ENCODE measurements at places on chromosomes 12 and 14.

GRCh38 chr14:77024171-77024691 lies 4.3 kb downstream of the IRF2BPL start:
- H3K27ac ChIP-seq = no peak overlapping the region
- peak; percentile 88 for DNase-seq
- H3K4me3 ChIP-seq = peak overlapping the region; percentile 28
- H3K4me1 ChIP-seq = peaks cover 50% of the 10 kb centered on the region
- peaks cover 33% of the 10 kb centered on the region for H3K27me3 ChIP-seq

GRCh38 chr14:73634011-73634833 lies 10.6 kb upstream of the DNAL1 start:
- peaks cover 36% of the 10 kb centered on the region for H3K27me3 ChIP-seq
- H3K27ac ChIP-seq = no peak overlapping the region
- DNase-seq = peak; percentile 82

DNA sequence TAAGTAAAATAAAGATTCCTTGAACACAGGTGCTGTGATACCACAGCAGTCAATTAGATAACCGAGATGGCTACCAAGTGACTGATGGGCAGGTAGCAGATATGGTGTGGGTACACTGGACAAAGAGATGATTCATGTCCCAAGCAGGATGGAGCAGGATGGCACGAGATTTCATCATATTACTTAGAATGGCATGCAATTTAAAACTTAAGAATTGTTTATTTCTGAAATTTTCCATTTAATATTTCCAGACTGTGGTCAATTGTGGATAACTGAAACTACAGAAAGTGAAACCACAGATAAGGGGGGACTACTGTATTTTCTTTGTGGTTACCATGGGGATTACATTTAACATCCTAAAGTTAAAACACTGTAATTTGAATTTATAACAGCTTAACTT lies 7.5 kb upstream of the ZFP36L1 start:
- H3K4me3 ChIP-seq = no peak overlapping the region
- no peak for DNase-seq
- no peak overlapping the region for H3K27ac ChIP-seq
- no peaks in the 10 kb centered on the region for H3K36me3 ChIP-seq

GRCh38 chr12:29992366-29992765 lies 208.6 kb upstream of the TMTC1 start:
- H3K4me1 ChIP-seq = no peaks in the 10 kb centered on the region

DNA sequence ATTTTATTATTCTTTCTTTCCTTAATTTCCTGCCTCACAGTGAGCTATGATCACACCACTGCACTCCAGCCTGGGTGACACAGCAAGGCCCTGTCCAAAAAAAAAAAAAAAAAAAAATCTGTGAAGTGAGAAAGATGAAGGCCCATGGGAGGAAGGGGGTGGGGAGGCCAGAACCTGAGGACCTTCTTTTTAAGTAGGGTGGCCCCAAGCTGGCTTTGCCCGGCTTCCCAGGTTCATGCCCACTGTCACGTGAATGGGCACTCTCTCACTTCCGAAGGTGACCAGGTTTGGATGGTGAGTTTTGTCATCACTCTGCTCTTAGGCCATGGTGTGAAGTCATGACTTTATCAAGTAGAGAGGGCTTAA lies 82.3 kb downstream of the TNFAIP2 start:
- H3K4me3 ChIP-seq = no peak overlapping the region
- peaks cover 5% of the 10 kb centered on the region for H3K4me1 ChIP-seq
- no peaks in the 10 kb centered on the region for H3K36me3 ChIP-seq
- H3K27me3 ChIP-seq = peaks cover 45% of the 10 kb centered on the region

DNA sequence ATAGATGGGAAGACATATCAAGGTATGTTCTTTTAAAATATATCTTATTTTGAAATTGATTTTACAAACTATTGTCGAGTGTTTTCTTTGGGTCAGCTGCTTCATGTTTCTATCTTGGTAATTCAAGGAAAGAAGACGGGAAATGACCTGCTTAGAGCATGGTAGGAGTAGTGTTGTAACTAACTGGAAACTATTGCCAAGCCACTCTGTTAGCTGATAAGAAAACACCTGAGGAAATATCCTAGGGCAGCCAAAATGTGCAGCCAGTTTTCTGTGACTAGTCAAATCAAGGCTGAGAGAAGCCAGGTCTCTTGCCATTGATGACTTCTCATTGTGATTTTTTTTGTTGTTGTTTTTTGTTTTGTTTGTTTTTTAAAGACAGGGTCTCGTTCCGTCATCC lies 30.2 kb downstream of the METAP2 start:
- no peak for DNase-seq
- no peaks in the 10 kb centered on the region for H3K27me3 ChIP-seq
- H3K4me1 ChIP-seq = no peaks in the 10 kb centered on the region

- peaks cover 53% of the 10 kb centered on the region for H3K4me1 ChIP-seq
- H3K4me3 ChIP-seq = no peak overlapping the region
- H3K27ac ChIP-seq = peak overlapping the region; percentile 53
Observed at GRCh38 chr12:6819106-6820030, 2.3 kb upstream of the GPR162 start.

- DNase-seq = no peak
- no peak overlapping the region for H3K4me3 ChIP-seq
- H3K27ac ChIP-seq = no peak overlapping the region
- H3K4me1 ChIP-seq = peaks cover 9% of the 10 kb centered on the region
- peaks cover 29% of the 10 kb centered on the region for H3K27me3 ChIP-seq
- no peaks in the 10 kb centered on the region for H3K36me3 ChIP-seq
Observed at GRCh38 chr14:22071006-22071405, 397.4 kb upstream of the OR4E1 start.

DNA sequence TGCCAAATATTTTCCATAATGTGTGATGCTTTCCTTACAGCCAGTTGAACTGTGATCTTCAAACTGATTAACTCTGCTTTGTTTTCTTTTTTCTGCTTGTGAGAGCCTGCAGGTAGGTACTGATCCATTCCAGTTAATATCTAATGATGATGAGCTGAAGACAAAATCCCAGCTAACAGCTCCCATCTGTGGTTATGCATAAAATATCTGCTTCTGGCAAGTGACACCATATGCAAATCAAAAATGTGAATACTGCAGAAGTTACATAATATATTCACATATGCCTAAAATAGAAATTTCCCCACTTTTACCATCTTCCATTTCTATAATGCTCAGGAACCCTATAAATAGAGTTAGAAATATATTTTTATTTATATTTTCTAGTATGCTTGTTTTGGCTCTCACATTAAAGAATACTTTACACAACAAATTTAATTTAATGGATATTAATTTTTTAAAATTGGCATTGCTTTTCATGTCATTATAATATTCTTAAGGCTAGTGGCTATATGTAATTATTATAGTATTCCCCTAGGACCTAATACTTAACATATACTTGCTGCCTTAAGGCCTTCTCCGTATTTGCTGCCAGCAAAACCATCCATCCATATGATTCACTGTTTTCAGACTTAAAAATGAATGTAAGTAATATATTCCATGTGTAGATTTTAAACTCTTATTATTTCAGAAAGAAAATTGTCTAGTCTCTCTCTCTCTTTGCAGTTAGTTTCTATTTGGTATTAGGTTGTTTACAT lies 83.8 kb downstream of the CCER1 start:
- H3K4me3 ChIP-seq = no peak overlapping the region
- no peaks in the 10 kb centered on the region for H3K4me1 ChIP-seq
- H3K36me3 ChIP-seq = no peaks in the 10 kb centered on the region
- H3K27me3 ChIP-seq = no peaks in the 10 kb centered on the region
- H3K27ac ChIP-seq = no peak overlapping the region

DNA sequence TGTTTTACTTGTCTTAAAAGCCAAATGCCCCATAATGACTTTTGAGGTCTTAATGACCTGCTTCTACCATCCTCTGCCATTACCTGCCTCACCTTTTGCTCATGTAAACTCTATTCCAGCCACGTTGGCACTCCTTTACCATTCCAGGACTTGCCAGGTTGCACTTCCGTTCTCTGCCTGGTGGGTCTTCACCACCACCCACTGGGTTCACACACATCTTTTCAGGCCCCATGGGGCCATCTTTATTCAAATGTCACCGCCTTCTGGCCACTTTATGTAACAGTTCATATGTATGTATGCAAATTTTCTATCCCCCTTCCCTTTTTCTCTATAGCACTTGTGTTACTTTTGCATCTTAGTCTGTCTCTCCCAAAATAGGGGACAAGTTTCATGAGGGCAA lies 57.7 kb downstream of the ATP2A2 start:
- no peak overlapping the region for H3K4me3 ChIP-seq
- no peaks in the 10 kb centered on the region for H3K27me3 ChIP-seq
- H3K27ac ChIP-seq = no peak overlapping the region
- no peak for DNase-seq
- H3K4me1 ChIP-seq = no peaks in the 10 kb centered on the region

DNA sequence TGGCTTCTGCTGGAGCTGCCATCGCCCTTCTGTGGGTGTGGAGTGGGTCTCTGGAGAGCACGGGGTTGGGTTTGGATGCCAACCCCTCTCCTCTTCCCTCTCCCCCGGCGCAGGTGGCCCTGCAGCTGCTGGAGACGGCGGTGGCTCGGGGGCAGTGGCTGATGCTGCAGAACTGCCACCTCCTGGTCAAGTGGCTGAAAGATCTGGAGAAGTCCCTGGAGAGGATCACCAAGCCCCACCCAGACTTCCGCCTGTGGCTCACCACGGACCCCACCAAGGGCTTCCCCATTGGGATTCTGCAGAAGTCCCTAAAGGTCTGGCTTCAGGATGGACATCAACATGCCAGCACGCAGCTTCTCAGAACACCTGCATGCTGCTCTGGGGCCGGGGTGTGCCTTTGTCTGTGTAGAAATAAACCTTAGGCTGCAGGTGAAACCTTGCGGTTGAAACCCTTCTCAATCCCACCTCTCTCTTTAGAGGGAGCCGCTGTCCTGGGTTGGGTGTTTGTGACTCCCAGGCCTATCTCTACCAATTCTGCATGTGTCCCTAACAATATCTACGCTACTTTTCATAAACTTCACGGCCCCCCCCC lies 44.3 kb downstream of the CCDC92 start:
- H3K36me3 ChIP-seq = no peaks in the 10 kb centered on the region
- H3K4me1 ChIP-seq = no peaks in the 10 kb centered on the region
- H3K4me3 ChIP-seq = no peak overlapping the region
- H3K27ac ChIP-seq = no peak overlapping the region
- H3K27me3 ChIP-seq = peaks cover 57% of the 10 kb centered on the region

GRCh38 chr12:19614601-19615383 lies 175.5 kb downstream of the AEBP2 start:
- no peaks in the 10 kb centered on the region for H3K27me3 ChIP-seq
- no peak overlapping the region for H3K4me3 ChIP-seq
- no peaks in the 10 kb centered on the region for H3K4me1 ChIP-seq
- no peak overlapping the region for H3K27ac ChIP-seq

DNA sequence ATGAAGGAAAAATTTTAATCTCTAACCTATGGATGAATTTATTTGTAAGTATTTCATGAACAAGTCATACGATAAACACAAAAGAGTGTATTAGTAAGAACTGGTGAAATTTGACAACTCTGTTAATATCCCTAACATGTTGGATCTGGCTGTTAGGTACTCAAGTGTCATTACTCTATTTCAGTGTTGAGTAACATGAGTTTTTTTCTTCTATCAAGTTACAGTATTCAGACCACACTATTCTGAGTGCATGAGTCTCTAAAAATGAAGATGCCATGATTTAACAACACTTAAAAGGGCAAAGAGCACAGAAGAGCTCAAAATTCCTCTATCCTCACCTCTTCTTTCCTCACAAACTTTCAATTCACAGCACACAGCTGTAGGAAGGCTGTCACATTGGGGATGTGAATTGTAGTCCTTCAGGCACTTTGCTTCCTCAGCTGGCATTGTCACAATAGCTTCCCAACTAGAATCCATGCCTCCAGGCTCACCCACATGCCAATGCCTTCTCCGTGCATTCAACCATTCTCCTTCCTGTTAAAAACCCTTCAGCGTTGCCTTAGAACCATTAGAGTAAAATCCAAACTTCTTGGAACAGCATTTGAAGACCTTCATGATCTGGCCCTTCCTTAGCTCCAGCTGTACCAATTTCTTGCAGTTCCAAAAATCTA lies 73.7 kb upstream of the DBX2 start:
- no peaks in the 10 kb centered on the region for H3K36me3 ChIP-seq
- no peaks in the 10 kb centered on the region for H3K27me3 ChIP-seq
- peak; percentile 8 for DNase-seq
- no peak overlapping the region for H3K4me3 ChIP-seq

DNA sequence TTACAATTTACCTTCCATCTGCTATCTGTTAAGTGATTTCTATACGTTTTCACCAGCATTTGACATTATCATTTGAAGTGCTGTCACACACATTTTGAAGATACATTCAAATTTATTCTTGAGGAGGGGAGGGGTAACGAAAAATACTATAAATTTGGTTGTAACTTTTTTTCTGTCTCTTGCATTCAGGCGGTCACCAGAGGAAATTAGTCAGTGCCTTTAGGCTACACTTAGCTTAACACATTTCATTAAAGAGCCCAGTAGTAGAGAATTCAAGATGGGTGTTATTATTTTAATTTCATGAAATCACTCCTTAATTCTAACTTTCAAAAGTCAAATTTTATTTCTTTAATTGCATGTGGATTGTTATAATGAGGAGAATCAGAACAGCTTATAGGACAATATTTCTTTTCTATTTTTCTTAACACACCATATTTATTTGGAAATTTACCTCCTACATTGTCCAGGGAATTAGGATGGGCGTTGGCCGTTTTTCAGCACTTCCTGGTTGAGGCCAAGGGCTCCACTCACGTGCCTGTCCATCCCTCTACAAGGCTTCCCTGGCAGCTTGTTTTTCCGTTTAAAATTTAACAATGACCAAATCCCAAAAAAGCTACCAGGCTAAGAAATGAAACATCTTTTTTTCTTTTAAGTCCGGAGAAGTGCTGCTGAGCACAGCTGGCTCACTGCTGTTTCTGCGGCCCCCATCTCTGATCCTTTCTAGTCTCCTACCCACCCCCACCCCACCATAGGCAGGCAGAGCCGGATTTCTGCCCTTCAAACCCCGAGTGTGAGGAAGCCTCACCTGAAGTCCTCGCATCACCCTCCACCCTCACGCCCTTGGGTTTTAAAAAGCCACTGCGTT lies 1.1 kb upstream of the FAR2 start:
- peaks cover 35% of the 10 kb centered on the region for H3K27me3 ChIP-seq
- H3K36me3 ChIP-seq = no peaks in the 10 kb centered on the region
- DNase-seq = peak; percentile 13
- peaks cover 26% of the 10 kb centered on the region for H3K4me1 ChIP-seq

GRCh38 chr14:58876608-58877007 lies 238.8 kb downstream of the DACT1 start:
- H3K36me3 ChIP-seq = no peaks in the 10 kb centered on the region
- H3K4me1 ChIP-seq = peaks cover under 1% of the 10 kb centered on the region
- DNase-seq = no peak
- H3K27ac ChIP-seq = no peak overlapping the region
- no peaks in the 10 kb centered on the region for H3K27me3 ChIP-seq

DNA sequence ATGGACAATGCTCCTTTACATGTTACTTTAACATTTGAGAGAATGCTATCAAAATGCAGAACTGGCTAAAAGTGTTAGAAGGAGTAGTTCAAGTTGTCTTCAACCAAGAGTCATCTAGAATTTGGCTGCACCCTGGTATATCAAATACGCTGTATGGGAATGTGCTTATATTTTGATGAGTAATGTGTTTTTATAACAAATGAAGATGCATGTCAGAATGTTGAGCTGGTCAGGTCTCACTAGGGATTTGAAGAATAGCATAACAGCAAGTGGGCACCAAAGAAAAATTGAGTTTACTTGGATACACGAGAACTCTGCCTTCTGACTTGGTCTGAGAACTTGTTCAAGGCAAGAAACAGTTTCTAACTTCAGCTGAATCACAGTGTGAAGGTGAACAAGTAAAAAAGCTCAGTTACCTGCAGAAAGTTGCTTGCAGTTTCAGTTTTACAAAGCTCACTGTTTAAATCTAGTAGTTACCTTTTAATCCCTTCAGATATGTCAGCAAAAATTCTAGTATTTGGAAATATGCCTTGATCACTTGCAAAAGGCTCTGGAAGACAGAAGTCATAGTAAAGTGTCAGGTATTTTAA lies 82.3 kb downstream of the PDE3A start:
- no peak for DNase-seq
- H3K36me3 ChIP-seq = no peaks in the 10 kb centered on the region
- H3K27ac ChIP-seq = no peak overlapping the region
- no peaks in the 10 kb centered on the region for H3K27me3 ChIP-seq
- H3K4me1 ChIP-seq = peaks cover 12% of the 10 kb centered on the region

Data from neural progenitor cell (in vitro differentiated cells).